ENCODE measurements at places on chromosomes 3 and 15.

- DNase-seq: no peak
Measured at GRCh38 chr3:170914690-170915089, 6.3 kb upstream of the EIF5A2 start.

GRCh38 chr15:70863450-70864218, 9.7 kb upstream of the LARP6 start:
- DNase-seq: no peak

- DNase-seq: no peak
Measured at GRCh38 chr3:14524920-14525660, 15.1 kb downstream of the GRIP2 start.

GRCh38 chr3:62373215-62373614, at the start of gene FEZF2:
FEZF2 (minus strand) TSS chr3:62373550; CDS start chr3:62372868, 682 bp downstream.
- DNase-seq: no peak

- no peak for DNase-seq
Measured at GRCh38 chr3:26625187-26625586, 2.6 kb downstream of the LRRC3B start.

DNA sequence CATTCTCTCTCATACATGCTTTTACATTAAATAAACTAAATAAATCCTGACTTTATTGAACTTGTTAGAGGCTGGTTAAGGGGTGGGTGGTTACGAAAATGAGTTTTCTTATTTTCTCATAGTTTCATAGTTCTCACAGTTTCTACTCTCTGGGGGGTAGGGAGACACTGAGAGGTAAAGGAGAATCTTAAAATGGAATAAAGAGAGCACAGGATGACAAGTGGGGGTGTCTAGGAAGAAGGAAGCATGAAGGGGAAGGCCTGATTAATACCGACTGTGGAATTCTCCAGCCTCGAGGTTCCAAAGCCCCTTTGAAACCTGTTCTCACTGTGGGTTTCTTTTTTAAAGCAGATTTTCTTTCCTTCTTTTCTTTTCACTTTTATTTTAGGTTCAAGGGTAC, 66.4 kb upstream of the TRA2B start:
- no peak for DNase-seq
